Smooth muscle cell of bladder (primary cell): ENCODE measurements at places on chromosomes 6 and 20. TPM values are rescaled to one million over a fixed set of nuclear protein-coding genes. Genes with fewer than 3 reads are reported as not detected.

Gene SLC24A3
- total RNA-seq = 1.6 and 2.4 TPM in 2 replicates

Gene POU5F1
- total RNA-seq = 0.09 and 0.14 TPM in 2 replicates

Gene C6orf58
- total RNA-seq = under 0.01 and 0.09 TPM in 2 replicates

Gene AHI1
- total RNA-seq = 27.1 and 29.6 TPM in 2 replicates

Gene PSORS1C2
- total RNA-seq = not detected in 2 replicates

Gene DBNDD2
- 0.71 and 1.1 TPM in 2 replicates for total RNA-seq

Gene TINAG
- total RNA-seq = not detected in 2 replicates

Gene CST7
- not detected in 2 replicates for total RNA-seq

Gene ROMO1
- total RNA-seq = 352 and 507 TPM in 2 replicates

Gene AVP
- total RNA-seq = not detected in 2 replicates

Gene MAFB
- under 0.01 and 0.83 TPM in 2 replicates for total RNA-seq
